KG1 (cell line): ENCODE measurements at places on chromosomes 12 and 14.

DNA sequence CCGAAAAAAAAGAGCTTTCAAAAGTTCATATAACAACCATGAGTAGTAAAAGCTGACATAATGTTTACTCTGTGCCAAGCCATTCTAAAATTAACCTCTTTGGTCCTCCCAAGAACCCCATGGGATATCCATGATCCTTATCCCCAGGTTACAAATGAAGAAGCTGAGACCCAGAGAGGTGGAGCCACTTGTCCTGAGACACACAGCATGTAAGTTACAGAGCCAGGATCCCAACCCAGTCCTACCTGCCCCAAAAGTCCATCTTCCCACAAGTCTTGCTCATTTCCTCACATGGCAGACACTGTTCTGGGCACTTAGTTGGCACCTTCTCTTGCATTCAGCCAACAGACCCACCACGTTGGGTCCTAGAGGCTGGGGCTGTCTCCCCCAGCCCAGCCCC lies 37.1 kb downstream of the TRPV4 start:
- DNase-seq, result no peak

DNA sequence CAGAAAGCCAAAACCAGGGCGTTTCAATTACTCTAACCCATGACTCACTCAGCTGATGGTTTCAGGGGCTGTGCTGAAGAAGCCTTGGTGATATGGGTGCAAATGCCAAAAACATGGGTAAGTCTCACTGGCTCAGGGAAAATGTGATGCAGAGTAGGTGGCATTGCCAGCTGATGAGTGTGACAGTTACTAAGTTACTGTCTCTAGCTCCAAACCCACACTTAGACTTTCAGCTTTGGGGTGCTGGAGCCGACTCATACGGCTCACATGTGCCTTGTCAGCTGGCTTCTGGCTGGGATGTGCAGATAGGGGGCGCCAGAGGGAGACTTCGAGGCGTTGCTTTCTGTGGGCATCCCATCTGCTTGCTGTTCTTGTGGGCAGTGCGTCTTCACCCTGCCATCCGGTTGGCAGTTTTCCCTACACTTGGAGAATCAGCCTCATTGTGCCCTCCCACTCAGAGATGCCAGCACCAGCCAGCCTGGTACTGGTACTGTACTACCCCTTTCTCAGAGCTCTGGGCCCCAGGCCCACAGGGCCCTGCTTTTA lies 11.1 kb upstream of the KRT7 start:
- DNase-seq, result no peak

- DNase-seq, result no peak
Measured at GRCh38 chr12:92938638-92939037, 9.5 kb upstream of the EEA1 start.

- DNase-seq, result no peak
Measured at GRCh38 chr12:130764475-130765185, 48.5 kb upstream of the RIMBP2 start.

DNA sequence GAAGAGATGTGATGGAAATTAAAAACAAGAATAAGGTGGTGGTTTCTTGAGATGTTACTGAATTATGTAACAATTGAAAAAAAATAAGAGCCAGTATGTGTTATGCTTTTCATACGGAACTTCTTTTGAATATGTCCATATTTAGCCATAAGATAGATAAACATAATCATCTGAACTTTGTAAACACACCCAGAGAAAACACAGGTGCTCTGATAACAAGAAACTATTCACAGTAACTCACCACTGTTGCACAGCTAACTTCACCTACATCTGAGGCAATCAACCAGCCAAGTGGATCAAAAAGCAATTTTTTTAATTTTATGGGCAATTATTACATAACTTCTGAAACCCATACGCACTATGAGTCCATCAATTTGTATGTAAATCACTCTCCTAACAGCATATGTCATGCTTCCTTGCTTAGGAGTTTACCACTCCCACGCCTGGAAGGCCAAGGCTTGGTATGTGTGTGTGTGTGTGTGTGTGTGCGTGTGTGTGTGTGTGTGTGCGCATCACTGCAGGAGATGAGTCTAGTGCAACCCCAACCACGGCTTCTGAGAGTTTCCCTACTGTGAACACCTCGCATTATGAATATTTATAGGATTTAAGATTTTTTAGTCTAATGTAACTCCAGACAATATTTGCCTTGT lies 443.4 kb downstream of the BCAT1 start:
- no peak for DNase-seq

DNA sequence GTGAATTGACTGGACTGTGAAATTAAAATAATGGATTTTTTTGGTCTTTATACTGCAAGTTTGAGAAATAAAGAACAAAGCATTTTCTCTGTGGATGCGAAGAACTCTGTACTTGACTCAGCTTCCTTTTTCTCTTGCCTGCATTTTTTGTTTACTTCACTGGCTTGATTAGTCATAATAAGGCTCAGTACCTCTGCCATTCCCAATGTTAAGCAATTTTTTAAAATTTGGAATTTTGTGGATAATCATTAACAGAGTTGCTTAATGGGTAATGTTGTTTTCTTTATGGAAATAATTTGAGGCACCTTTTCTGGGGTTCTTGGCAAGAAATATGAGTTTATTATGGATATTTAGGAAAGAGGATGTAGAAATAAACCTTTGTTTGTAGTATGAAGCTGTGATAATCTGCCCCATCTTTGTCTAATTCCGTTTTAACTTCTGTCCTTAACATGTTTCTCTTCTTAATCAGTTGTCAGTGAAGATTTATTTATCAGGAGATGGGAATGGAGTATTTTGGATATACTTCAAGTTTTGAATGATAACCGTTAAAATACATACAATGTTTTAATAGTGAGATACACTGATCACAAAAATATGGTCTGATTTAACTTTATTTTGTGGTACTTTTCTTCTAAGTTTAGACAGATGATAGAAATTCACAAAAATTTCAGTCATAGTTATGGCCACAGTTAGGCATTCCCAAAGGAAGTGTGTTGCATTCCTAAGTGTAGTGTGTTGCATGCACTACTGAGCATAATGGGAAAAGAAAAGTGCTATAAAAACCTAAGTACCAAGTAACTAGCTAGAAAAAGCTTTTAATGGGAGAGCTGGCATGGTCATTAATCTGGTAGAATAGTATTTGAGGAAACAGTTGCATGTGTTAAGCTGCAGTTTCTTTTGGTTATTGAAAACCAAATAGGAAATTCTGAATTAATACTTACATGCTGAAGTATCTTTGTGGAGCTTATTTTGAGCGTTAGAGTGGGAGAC lies 27.7 kb downstream of the WNK1 start:
- DNase-seq, result no peak

DNA sequence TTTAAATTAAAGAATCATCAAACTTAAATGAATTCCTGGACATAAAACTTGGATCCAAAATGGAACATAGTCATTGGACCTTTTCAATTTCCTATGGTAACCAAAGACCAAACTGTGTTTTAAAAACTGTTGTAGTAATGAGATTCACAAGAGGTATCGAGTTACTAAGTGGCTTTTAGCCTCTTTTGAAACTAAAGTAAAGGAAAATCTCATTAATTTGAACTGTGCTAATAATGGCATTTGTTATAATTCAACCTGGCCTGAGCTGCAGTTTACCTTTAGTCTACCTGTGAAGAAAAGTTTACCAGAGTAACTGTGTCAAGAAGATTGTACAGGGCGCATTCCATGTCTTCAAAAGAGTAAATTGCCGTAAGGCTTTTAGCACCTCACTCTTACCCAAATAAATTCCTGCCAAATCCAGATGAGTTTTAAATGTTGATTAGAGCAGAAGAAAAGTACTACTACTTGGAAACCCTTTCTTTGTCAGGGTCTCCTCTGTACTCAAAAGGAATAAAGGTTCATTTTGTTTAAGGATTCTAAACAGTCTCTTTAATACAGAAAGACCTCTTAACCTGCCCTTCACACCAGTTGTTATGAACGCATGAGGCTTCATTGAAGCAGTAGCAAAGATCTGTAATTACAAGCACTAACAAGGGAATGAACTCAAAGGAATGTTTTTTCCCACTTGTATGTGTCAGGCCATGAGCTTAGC lies 17.1 kb upstream of the MED13L start:
- DNase-seq, result no peak

DNA sequence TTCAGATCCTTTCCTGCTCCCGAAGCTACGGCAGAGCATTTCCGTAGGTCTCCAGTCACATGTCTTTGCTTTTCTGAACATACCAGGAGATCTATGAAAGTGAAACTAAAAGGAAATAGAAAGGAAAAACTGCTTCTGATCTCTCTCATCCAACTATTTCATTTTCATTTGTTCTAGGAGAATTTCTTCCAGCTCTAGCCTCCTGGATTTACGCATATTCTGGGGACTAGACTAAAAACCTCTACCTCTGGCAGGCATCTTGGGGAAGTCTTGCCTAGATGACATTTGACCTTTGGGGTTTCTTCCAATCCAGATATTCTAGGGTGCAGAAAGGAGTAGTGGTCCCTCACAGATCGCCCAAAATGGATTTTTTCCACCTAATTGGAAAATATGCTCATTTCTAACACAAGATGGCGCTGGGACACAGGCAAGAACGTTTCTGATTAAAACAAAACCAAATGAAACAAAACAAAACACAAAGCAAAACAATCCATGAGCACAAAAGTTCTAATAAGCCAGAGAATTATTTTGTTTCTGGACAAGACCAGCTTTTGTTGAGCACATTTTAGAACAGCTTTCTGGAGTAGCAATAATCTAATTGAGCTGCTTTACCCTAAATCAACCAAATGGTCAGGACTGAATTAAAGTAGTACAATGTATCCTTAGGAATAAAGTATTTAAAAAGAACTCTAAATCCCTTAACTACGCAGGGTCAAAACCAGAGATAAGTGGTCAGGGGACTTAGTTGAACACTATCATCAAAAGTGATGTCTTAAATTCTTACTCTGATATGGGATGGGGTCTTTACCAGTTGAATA lies 12.3 kb upstream of the PARP11 start:
- DNase-seq, result peak; percentile 41
